Stimulated activated CD8-positive, alpha-beta memory T cell treated with anti-CD3 and anti-CD28 coated beads, Interleukin-4, amount 100 ng/mL, for 24 hours (primary cell): ENCODE measurements at places on chromosomes 6 and 20.

- no peak for DNase-seq
Observed at GRCh38 chr6:118815495-118815894, 78.5 kb upstream of the ASF1A start.

DNA sequence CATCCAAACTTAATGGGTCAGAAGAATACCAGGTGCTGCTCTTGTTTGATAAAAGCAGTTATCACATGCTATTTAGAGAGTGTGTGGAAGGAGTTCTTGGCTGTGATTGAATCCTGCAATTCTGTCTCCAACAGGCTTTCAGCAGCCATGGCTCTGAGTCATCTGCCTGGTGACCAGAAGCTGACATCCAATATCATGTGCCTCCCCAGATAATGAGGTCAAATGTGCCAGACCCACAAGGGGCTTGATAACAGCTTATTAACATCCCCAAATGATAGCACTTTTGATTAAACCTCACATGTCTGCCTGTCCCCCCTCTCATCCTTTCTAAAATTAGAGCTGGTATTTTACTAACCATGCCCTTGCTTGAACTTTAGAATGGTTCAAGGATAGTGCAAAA, 175.7 kb upstream of the PLN start:
- DNase-seq = no peak

- no peak for DNase-seq
Observed at GRCh38 chr6:38319256-38320212, 320.2 kb downstream of the BTBD9 start.

DNA sequence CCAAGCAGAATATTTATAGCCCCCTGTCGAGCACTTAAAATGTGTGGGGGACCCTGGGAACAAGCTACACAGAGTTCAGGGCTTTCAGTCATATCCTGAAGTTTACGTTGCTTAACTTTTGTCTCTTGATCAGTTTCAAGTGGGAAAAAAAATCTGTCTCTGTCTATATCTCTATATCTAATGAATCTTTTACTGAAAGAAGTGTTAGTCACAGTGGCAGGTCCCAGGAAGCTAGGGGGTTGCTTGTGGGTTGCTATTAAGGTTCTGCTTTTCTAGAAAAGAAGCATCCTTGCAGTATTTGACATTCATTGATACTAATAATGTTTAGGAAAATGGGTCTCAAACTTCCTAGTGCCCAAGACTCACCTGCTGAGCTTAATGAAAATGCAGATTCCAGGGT, 76.7 kb upstream of the CLDN20 start:
- no peak for DNase-seq

- no peak for DNase-seq
Observed at GRCh38 chr20:19816386-19816785, 58.3 kb downstream of the RIN2 start.

DNA sequence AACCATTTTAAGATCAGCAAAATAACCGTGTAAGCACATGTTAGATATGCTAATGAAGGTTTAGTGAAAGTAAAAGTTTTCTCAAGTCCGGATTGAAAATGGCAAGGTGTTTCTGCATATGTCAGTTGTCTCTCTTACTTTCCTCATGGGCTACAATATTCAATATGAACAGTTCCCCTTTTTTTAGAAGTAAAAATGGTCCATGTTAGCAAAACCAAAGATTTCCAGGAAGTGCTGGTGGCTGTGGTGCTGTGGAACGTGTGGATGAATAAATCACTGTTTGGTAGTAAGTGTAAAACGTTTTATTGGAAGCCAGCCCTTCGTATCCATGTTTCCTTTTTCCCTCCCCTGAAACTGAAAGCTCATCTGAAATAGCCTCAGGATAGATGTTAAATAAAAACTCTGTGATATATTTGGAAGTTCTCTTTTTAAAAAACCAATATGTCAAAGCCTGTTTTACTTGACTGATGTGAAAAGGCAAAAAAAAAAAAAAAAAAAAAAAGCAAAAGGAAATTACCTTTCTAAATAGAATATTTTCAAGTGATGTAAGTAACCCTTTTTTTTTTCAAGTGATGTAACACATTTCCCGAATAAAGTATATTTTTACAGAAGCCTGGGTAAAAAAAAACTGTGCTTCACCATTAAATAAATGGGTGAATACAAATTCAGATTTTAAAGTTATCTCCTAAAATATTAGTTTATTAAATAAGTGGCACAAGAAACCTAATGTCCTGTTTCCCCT, 41.9 kb downstream of the PLEKHG1 start:
- DNase-seq = no peak

GRCh38 chr6:149995971-149996370, 29.4 kb downstream of the RAET1L start:
- no peak for DNase-seq

DNA sequence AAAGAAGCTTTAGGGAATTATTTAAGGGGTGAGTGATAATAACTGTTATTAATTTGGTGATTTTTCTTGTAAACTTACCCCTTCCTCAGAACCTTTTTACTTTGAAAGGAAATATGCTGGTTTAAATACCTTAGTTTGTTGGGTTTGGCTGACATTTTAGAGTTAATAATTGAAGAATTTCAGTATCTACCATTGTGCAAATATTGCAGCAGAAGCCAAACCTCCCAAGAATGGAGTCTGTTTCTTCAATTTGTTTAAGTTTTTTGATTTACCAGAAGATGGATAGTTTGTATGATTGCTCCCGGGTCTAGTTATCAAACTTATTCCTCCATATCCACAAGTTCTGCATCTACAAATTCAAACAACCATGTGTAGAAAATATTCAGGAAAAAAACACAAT, 77.1 kb downstream of the ATRN start:
- no peak for DNase-seq

DNA sequence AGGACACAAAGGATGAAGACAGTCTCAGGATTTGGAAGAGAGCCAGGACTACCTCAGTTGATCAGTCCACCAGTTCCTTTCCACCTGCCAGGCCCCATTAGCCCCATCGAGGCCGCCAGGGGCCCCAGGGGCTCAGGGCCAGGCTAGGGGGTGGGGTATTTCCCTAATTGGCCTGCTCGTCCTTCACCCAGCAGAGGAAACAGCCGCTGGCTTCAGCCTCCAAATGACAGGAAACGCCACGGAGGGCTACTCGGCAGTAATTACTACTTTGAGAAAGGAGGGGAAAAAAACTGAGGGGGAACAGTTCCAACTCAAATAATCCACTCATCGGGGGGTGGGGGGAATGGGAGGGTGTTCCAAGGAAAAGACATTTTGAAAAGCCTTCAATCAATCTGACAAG, 42.7 kb downstream of the MAFB start:
- DNase-seq = no peak

GRCh38 chr6:111631903-111632460, 26.3 kb upstream of the TRAF3IP2 start:
- DNase-seq = no peak

DNA sequence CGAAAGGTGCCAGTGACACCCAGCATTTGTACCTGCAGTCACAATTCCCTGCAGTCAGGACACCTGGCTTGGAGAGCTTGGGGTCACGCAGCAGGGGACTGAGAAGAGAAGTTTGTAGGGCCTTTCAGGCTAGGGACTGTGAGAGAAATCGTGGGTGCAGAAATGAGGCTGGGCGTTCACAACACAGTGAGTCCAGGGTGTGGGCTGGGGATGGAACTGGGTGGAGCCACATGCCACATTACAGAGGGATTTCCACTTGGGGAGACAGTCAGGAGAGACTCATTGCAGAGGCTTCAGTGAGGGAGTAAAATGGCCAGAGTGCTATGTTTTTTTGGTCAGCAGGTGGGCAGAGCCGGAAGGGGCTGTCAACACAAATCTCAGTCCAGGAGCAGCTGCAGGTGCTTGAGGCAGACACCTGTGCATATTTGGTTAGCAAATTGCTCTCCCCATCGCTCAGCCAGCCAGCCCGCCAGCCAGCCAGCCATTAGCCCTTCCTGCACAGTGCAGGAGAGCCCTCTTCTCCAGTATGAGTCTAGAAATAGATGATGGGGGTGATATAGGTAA, 7.4 kb downstream of the ITPR3 start:
- DNase-seq = no peak

DNA sequence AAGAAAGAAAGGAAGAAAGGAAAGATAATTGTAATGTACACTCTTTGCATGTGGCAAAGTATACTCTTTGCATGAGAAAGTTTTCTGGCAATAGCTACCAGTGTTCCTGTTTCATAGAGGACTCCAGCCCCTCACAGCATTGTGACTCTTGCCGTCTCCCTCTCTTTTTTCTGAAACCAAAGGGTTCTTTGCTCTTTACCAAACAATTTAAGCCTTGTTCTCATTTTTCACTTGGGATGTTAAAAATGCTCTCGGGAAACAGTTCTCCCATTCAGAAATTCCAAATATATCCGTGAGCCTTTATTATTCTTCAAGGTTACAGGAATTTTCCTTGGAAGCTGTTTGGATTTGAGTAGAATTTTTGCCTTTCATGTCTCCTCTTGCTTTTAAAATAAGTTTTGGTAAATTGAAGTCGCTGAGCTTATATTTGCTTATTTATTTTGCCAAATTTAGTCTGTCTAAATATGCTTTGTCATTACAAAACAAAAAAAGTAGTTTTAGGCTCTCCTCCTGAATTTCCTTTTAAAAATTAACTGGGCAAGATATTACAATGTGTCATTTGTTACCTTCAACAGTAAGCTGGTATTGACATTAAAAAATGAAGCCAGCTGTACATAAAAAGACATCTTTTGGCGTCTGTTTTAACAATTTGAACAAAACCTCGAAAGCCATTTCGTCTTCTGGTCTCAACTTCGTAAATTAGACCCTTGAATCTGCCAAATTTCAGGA, 103.8 kb upstream of the ARMC2 start:
- DNase-seq = no peak

DNA sequence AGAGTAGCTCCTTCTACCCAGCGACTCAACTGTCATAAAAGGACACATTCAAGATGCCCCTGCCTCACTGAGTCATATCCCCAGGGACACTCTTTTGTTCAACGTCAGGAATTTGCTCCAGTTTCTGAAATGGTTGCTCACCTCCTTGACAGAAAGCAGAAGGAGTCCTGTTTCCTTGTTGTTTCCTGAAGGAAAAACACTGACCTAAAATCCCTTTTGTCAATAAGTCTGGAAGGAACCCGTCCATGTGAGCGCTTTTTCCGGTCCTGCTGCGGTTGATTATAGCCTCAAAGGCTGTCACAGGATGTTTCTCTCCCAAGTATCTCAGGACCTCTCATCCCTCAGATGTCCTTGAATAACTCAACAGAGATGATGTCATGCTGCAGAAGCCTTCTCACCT, 113.6 kb upstream of the PLEKHG1 start:
- no peak for DNase-seq

GRCh38 chr6:28900577-28901256, 23.1 kb downstream of the TRIM27 start:
- DNase-seq = no peak

GRCh38 chr6:134299236-134299635, 18.7 kb downstream of the SGK1 start:
- no peak for DNase-seq
